Amniotic epithelial cell (primary cell): ENCODE measurements at places on chromosomes 2 and 18.

DNA sequence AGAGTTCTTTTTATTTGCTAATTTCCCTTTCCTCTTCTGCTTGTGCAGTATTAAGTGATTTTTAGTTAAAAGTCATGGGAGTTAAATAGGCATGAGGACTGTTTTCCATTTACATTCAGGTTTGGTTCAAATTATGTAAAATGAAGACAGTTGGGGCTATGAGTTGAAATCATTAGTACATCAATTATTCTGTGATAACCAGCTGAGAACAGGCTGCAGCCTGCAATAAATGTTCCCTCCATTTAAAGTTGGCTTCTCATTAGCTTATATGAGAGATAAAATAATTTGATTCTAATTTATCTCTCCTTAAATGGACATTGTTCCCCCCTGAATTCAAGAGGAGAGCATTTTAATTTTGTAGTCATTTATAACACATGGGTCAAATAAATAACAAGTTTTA is 48.3 kb downstream of the RHBDD1 start:
- DNase-seq: no peak

DNA sequence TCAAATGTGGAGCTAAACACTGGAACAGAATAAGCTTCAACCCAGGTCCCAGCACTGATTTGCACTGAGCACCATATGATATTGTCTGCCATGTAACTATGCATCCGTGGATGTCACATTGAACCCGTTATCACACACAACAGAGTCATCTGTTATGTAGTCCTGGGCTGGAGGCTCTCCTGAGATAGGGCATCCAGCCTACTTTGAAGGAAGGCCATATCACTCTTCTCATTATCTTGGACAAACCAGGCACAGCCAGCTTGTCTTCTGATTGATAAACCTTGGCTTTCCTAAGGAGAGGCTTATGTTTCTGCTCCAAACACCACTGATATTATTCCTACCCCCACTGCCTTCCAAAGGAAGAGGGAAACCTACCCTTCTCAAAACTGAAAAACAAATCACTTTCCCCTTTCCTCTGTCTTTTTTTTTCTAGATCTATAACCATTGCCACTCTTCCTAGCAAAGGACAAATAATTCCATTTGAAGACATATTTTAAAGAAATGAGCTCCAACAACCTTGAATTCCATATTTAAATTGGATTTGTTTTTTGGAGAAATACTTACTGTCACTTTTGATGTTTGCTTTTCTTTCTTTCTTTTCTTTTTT is 16.4 kb downstream of the RSAD2 start:
- DNase-seq: no peak

GRCh38 chr2:210475706-210476105 is 853 bp downstream of the LANCL1 start:
- no peak for DNase-seq

- DNase-seq: peak; percentile 42
Observed at GRCh38 chr18:8610459-8610851, 1.2 kb downstream of the RAB12 start.

DNA sequence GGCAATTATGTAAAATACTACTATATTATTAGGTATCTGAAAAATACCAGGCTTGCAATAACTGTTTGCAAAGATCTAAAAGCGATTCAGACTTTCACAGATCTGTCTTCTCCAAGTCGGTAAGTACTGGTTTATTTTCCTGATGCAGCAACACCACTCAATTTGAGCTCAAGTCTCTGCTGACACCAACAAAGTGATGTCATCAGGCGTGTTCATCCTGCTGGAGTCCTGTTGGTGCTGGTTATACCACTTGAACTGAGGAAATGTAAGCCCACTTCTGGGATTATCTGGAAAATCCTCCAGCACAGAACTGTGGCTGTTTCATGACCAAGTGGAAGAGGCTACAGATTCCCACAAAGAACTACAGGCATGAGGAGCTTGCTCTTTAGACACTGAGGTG is 267.6 kb downstream of the BCL2 start:
- DNase-seq: no peak

GRCh38 chr18:28855524-28855923 is 678.6 kb upstream of the CDH2 start:
- DNase-seq: peak; percentile 67

DNA sequence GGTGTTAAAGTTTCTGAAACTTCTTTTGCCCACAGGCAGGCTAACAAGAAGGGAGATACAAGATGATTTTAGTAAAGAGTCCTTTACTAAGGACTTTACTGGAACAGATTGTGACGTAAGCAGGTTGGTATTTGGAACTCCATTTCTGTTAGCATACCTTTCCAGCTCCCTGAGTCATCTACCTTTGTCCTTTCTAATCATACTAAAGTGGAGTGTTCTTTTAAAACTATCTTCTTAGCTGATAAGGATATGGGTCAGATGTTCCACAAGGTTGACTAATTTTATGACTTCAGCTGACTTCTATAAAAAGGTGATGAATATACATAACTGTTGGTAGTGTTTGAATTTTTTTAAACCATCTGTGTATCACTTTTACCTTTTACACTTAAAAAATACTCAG is 21.1 kb downstream of the UGP2 start:
- peak; percentile 48 for DNase-seq

- DNase-seq: peak; percentile 62
Observed at GRCh38 chr18:63320123-63320974, 780 bp upstream of the BCL2 start.

DNA sequence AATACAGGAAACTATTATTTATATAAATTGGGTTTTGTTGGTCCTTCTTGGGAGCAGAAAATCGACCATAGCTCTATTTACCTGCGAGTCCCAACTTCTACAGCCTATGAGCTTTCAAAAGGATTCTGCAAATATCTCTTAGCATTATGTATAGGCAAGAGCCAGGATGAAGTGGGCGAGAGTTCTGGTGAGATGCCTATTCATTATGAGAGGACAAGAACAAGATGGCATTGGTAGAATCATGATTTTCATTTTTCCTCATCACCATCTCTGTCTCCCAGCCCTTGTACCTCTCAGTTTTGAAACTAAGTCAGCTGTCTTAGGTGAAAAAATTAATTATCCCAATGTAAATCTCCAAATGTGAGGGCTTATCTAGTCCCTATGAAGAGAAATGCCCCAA is 25.0 kb downstream of the WIPF1 start:
- DNase-seq: no peak

DNA sequence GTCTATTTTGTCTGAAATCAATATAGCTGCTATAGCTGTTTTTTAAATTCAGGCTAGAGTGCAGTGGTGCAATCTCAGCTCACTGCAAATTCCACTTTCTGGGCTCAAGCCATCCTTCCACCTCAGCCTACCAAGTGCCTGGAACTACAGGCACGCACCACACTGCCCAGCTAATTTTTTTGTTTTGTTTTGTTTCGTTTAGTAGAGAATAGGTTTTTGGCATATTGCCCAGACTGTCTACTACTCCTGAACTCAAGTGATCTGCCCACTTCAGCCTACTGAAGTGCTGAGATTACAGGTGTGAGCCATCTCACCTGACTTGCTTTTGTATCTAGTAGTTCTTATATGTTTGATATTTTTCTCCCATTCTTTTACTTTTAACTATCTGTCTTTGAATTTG is 259.7 kb downstream of the CDH19 start:
- DNase-seq: no peak

- DNase-seq: no peak
Observed at GRCh38 chr2:133331436-133331835, 236.8 kb downstream of the NCKAP5 start.

DNA sequence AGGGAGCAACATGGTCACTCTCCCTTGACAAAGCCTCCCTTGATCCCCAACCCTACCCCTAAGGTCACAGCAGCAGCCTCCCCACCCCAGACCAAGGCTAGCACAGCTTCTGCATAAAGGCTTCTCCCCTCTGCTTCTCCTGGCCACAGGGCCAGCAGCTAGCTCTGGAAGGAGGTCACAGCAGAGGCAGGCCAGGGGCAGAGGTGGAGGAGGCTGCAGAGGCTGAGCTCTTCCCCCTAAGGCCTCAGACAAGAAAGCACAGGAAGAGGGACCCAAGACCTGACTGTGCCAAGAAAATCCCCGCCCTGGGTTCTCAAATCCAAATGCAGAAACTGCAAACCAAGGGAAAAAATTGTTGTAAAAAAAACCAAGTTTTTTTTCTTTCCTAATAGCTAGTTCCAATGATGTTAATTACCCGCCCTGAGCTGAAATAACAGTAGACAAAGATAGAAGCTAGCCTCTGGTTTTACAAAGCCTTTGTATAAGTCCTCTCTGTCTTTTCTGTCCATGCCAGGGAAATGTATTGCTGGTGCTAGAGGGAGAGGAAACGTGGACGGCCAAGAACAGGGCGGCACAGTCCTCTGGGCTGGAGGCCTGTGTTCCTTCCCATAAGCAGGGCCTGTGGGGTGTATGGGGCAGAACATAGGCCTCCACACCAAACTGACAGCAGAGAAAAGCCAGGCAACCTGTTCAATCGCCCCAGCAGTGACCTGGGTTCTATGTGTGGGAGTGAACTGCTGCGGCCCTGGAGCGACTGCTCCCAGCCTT is 79.5 kb downstream of the POLR1A start:
- DNase-seq: no peak

- DNase-seq: no peak
Observed at GRCh38 chr2:45973426-45973825, 322.0 kb downstream of the PRKCE start.

DNA sequence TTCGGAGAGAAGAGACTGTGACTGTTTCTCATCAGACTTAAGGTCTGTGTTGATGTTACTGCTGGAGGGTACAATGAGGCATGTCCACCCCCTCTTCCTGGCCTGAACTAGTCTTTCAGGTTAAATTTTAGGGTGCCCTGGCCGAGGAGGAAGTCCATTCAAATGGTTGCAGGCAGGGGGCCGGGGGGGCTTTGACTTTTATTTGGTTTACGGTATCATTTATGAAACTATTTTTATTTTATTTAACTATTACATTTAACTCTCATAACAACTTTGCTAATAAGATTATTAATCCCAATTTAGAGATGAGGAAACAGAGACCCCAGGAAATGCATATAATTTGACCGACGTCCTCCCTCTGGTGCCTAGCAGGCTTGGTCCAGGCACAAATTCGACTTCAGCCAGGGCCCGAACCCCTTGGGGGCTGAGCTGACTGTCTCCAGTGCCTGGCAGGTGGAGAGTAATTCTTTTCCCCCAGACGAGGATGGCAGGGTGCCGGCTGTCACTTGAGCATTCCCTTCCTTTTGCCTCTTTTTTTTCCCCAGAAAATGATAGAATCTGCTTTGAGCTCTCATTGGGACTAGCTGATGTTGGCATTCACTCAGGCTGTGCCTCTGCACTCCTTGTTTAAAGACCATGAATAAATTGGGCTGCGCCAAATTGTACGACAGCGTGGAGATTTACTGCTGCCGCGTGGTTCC is 255.3 kb upstream of the SALL3 start:
- DNase-seq: no peak

- peak; percentile 24 for DNase-seq
Observed at GRCh38 chr18:40355726-40356125, 1599.3 kb upstream of the PIK3C3 start.

- DNase-seq: no peak
Observed at GRCh38 chr2:51698021-51698420, 666.1 kb upstream of the NRXN1 start.
